Mammary epithelial cell (primary cell): ENCODE measurements at places on chromosomes 13 and 19. TPM values are rescaled to one million over a fixed set of nuclear protein-coding genes. Genes with fewer than 3 reads are reported as not detected.

The ATP1A3 gene
- polyA plus RNA-seq: 0.08 TPM

The C19orf85 gene
- not detected for polyA plus RNA-seq

The ZNF613 gene
- 3.3 TPM for polyA plus RNA-seq

The USE1 gene
- 24.2 TPM for polyA plus RNA-seq

The RDH8 gene
- polyA plus RNA-seq: not detected

The ZNF222 gene
- 2.1 TPM for polyA plus RNA-seq
